AG09309 (cell line): ENCODE measurements at places on chromosomes 1 and 21.

DNA sequence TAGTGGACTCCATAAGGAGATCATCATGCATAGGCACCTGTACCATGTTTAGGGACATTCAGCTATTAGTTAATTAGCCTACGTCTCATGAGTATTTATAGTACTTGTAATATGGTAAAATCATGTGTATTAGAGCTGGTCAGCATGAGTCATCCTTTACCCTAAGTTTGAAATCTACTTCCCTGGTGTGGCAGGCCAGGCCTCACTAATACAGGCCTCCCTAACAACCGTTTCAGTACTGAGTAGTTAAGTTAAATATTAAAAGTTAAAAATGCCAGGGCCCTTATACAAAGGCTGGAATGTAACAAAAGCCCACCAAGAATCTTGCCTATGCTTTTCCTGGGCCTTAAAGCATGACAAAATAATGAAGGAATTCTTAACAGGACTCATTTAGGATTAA, 356.3 kb upstream of the DPYD start:
- DNase-seq, result peak; percentile 8

DNA sequence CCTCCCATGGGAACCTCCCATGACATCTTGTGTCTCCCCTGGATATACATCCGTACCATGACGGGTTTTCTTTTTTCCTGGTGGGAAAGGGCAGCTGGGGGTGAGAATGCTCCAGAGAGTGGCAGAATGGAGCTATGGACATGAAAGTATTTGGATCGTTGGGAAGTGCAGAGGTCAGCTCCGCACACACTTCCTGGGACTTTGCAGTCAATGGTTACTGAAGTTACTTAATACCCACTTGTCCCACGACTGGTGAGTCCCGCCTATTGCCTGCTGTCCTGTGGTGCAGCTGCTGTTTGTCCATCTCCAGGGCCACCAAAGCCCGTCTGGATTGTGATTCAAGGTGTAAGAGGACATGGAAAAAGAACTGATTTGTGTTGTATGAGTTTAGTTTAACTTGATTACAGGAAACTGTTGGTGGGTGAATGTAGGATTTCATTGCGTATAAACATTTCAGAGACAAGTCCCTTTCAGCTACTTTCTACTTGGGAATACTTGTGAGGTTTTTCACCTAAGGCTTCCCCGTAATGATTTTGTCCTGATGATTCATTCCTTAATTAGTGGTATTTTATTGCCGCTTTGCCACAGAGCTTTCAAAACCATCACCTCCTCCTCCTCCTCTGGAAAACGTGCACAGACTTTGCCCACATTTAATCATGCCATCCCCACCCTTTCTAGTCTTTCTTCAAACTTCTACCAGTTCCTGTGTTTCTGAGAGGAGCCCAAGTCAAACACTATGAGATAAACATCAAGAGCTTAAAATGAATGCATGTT, 308.8 kb downstream of the KIF26B start:
- no peak for DNase-seq

- DNase-seq, result no peak
These were observed 7.2 kb downstream of the ZDHHC18 start for GRCh38 chr1:26833432-26834405.

GRCh38 chr21:20459838-20460237, 538.4 kb upstream of the NCAM2 start:
- no peak for DNase-seq

GRCh38 chr1:157978586-157979403, 14.7 kb upstream of the KIRREL1 start:
- no peak for DNase-seq

- DNase-seq, result peak; percentile 43
These were observed at the start of gene ADAMTS5 for GRCh38 chr21:26967062-26967913. Gene ADAMTS5 (minus strand): TSS chr21:26967088. CDS start chr21:26966391, 697 bp downstream.

GRCh38 chr1:54297596-54298283, 97.8 kb downstream of the MRPL37 start:
- DNase-seq, result no peak
